ENCODE measurements at places on chromosomes 1 and 21. TPM values are rescaled to one million over a fixed set of nuclear protein-coding genes. Genes with fewer than 3 reads are reported as not detected.

DNA sequence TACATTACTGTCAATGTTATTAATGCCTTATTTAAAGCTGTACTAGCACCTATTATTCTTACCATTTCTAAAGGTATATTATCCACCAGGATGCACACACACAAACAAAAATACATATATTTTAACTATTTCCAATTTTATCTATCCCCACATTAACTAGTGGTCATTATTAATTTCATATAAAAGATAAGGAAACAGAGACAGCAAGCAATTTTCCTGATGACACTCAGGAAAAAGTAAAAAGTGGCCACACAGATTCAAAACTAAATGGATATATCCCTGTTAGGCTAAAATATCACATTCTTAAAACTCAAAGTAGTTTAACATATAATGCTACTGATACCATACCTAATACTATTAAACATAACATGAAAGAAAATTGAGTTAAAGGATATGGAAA is 534.1 kb downstream of the KCNT2 start:
- no peak for DNase-seq

Gene CLDN17
- not detected for total RNA-seq

GRCh38 chr1:51526248-51526647 is 7.2 kb upstream of the EPS15 start:
- DNase-seq = no peak

Gene DMAP1
- 47.6 TPM for total RNA-seq

Gene GAS5
- 543 TPM for total RNA-seq

Gene LRRC39
- 1.8 TPM for total RNA-seq

DNA sequence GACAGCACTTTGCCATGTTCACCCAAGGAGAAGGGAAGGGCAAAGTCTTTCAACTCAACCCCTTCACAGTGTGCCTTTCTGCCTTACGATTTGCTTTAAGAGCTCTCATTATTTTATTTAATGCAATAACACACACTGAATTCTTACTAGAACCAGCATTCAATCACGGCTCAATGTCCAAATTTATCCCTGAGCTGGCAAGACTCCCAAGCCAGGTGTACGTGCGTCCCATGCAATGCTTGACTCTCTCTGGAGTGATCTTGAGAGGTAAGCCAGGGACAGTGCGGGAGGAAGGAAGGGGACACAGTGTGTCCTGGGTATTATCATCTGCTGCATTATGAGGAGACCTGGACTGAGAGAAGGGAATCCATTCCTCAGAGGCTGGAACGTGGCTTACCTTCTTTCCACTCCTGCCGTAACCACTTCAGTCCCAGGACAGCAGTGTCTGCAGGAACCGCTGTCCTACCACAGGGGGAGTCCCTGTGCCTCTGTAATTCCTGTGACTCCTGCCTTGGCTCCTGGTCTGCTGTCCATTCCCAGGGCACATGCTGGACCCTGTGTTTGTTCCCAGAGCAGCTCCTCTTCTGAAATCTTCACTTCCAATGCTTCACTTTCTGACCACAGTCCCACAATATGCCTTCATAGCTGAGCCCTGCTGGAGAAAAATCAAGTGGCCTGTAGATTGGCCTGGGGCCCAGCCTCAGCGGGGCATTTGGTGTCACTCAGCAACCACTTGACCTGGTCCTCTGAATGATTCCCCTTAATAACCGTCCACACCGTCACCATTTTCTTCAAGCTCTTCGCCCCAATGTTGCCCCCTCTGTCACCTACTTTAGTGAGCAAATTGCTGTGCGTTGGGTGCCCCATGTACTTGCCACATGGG is 28.6 kb upstream of the STUM start:
- DNase-seq = peak; percentile 29

- no peak for DNase-seq
These were observed 12.2 kb downstream of the LORICRIN start for GRCh38 chr1:153271711-153272110.

All from ureter (tissue), 1 donor.